ENCODE measurements at places on chromosomes 3 and 15.

DNA sequence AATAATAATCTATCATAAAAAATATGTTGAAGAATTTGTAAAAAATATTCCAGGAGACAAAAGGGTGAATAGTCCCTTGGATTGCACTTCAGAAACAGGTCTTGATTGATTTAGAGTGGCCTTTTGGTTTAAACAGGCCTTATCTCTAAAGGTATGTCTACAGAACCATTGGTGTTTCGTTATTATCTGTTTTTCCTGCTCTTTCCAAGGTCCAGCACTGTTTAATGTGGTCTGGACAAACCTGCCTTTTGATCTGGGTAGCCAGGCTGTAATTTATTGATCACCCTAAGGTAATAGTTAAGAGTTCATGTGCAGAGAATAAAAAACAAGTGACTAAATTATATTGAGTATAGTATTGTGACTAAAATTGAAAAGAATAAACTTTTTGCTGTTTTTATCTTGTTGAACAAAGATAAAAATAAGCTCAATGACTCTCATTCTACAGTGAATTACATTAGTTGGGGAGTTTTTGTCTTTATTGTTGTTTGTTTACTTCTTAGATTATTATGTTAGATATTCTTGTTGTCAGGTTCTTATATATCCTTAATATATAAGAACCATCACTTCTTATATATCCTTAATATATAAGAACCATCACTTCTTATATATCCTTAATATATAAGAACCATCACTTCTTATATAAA lies 25.1 kb downstream of the SLC2A2 start:
- no peak for DNase-seq

DNA sequence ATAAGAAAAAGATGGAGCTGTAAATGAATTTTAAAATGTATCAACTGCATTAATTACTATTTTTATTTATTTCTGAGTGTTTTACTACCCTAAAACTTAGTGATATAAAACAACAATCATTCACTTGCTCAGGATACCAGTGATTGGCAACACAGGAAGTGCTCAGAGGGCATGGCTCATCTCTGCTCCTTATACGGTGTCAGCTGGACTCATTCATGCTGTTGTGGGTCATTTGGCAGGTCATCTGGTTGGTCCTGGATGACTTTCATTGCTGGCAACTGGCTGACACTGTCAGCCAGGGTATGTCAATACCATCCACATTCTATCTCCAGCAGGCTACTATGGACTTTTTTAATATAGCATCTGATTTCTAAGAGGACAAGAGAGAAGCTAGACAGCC lies 689.6 kb upstream of the NECTIN3 start:
- DNase-seq, result no peak

DNA sequence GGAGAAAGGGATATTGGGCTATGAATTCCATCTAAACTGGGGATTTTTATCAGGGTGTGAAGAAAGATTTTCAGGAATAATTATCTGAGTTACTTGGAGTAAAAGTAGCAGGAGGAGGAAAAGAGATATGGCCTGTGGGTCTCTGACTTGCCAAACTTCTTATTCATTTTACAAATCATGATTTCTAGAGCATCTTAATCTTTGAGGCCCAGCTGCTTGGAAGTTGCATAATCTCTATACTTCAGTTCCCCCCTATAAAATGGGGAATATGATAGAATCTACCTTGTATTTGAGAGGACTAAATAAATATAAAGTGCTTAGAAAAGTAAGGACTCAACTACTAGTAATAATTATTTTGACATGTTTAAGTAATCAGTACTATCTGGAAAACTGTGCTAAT lies 11.0 kb upstream of the GABPB1 start:
- DNase-seq, result no peak

DNA sequence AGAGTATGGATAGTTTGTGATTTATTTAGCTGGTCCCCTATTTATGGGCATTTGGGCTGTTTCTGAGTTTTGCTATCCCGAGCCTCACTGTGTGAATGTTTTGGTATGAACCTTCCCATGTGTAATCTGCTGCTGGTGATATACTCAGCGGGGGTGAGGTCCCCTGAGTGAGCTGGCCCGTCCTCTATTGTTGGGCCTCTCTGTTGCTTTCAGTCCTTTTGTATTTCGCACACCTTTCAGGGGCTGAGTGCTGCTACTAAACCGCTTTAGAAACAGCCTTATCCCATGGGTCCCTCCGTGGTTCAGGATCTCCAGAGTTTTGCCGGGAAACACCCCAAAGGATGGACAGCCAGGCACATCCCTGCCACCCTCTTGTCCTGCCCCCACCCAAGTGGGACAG lies 94.5 kb downstream of the WNT7A start:
- no peak for DNase-seq

DNA sequence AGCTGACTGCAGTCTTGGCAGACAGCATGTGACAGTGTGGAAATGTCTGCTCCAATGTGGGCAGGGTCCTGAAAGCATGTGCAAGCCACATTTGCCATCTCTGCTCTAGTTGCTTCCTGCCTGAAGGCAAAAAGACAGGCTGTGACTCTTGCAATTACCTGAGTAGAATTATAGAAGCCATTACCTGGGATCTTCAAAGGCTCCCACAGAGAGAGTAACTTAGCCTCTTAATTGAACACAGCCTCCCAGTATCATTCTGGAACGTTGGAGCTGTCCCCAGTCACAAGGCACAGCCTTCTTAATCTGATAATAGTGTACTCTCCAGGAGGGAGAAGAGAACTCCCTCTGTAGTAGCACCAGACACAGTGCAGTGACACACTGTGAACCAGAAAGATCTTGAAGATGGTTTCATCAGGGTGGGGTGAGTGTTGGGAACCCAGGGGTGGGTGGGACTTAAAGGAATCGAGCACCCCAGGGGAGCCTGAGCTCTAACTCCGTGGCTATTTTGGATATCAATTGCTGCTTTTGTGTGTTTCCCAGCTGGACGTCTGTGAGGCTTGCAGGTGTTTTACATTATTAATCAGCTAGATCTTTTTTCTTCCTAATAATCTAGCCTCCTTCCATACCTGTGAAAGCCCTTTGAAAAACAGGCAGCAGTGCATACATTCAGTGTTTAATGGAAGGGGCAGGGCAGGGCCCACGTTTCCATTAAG lies 40.6 kb upstream of the GLCE start:
- DNase-seq, result no peak

- no peak for DNase-seq
Observed at GRCh38 chr3:170044795-170045244, 7.0 kb downstream of the GPR160 start.

DNA sequence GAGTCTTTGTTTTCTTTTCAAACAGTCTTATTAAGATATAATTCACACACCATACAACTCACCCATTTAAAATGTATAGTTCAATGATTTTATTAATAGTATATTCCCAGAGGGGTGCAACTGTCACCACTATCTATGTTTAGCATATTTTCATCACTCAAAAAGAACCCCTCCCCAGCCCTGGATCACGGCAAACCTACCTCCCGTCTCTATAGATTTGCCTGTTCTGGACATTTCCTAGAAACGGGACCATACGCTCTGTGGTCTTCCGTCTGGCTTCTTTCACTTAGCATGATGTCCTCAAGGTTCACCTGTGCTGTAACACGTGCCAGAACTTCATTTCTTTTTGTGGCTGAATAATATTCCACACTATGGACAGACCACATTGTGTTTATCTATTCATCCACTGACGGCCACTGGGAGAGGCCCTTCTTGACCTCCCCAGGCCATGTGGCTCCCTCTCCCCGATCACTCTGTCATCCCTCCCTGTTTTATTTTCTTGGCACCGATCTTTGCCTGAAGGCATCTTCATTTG lies 56.4 kb downstream of the IQSEC1 start:
- DNase-seq, result no peak

GRCh38 chr15:60009124-60009960 lies 5.2 kb downstream of the FOXB1 start:
- DNase-seq, result no peak

- no peak for DNase-seq
Observed at GRCh38 chr3:4716706-4717362, 223.7 kb downstream of the ITPR1 start.

DNA sequence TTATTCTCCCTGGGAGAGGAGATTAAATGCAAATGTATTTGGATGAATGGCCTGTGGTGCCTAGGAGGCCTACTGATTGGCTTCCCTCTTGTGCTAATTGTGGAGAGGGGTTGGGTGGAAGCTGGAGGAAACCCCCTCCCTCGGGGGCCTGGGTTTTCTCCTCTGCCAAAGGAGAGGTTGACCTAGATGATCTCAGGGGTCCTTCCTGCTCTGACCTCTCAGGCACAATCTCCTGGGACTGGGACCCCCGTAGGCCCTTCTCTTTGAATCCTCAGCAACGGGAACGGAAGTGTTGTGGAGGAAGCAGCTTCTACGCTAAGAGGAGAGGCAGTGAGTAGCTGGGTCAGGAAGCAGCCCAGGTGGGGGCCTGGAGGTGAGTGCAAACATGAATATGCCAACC lies 40.5 kb upstream of the MAGEF1 start:
- DNase-seq, result no peak

GRCh38 chr15:85718271-85718971 lies 76.3 kb downstream of the KLHL25 start:
- no peak for DNase-seq

- no peak for DNase-seq
Observed at GRCh38 chr3:8882642-8883041, 80.6 kb downstream of the RAD18 start.

- no peak for DNase-seq
Observed at GRCh38 chr3:13290941-13291340, 129.2 kb downstream of the NUP210 start.

DNA sequence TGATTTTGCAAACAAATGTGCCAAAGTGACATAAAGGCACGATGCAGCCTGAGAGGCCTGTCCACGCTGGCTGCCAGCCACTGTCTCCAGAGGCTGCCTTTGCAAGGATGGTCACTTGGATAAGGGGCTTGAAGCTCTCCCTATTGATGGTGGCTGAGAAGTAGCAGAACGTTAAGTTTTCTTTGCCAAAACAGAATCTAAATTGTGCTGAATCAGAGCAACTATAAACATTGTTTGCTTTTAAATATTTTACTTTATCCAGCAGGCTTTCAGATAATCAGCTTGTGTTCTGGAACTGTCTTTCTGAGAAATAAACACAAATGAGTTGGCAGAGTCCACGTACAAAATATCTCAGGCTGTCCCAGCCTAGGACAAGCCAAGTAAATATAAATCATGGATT lies 23.8 kb upstream of the CNBP start:
- DNase-seq, result no peak

DNA sequence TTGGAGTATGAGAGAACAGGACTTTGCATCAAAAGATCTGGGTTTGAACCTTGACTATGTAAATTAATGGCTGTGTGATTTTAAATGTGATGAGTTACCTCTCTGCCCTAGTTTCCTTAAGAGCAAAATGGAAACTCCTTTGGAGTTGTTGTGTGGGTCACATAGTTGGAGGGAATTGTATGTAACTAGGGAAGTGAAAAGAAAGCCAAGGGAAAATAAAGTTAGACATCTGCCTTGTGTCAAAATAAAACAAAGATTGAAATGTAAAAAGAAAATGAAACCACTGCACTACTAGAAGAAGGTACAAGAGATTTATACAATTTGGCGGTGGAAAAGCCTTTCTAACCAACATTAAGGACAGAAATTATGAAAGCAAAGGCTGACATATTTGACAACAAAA lies 1.7 kb upstream of the EHD4 start:
- DNase-seq, result no peak

DNA sequence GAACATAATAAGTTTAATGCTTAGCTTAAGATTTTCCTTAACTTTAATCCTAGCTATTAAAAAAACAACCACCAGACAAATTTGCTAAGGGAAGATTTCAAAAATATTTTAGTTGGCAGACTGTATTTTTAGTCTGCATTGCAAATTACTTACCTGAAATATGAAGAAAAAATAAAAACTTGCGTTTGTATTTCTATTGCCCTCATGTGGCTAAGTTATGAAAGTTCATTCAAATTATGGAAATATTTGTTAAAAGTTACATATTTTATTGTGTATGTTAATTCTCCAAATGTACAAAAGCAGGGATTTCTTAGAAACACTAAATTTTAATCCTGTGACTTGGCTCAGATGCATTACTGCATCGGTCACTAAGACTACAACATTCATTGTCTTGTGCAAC lies 15.0 kb downstream of the GTF2A2 start:
- no peak for DNase-seq

- DNase-seq, result no peak
Observed at GRCh38 chr3:23711916-23712494, 93.8 kb upstream of the UBE2E1 start.

DNA sequence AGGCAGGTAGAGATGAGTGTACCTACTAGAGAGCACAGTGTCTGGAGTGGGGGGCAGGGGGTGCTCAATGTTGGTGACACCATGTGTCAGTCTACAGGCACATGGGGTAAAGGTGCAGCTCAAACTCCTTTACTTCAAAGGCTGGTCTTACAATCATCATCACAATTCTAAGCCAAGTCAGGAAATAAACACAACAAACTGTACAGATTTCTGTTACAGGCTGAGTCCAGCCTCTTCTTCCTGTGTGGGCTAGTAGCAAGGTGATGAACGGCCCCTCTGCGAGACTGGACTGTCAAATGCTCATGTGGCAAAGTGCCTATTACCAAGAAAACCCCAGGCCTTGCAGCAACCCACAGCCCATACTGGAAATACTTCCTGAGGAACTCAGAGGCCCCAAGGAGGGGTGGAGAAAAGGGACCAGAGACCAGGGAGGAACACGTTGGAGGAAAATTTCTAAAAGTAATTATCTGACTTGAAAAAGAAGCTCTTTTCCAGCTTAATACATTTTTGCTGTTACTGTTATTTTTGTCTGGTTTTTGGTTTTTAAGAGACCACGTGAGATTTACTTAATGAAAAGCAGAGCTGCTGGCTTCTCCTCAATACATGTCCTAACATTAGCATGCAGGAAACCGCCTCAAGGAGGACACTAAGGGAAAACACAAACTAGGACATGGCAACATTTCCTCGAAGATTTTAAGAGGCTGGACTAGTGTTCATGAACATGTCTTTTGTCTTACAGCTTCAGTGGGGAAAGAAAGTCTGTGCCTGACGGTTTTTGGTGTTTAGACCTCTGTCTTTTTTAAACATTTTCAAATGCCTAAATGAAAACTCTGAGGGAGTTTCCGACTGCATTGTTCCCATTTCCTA lies 29.5 kb downstream of the TBC1D2B start:
- no peak for DNase-seq
